ENCODE measurements at places on chromosomes 3 and 15.

DNA sequence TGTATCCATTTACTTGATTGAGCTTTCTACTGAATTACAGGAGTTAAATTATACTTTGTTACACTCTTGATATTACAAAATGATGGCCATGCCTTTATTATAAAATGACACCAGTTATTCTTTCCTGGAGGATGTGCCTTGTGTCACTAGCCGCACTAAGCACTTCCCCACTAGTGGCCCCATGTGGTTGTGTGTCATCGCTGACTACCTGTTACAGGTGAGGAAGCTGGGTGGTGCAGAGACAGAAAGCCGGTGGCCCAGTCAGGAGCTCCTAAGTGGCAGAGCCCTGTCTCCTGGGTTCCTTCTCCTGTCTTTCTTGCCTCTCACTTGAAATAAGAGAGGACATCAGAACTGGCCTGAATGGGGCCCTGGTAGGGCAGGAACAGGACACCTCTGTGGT lies 96.8 kb downstream of the IGF1R start:
- no peak for DNase-seq

- DNase-seq, result peak; percentile 89
Observed at GRCh38 chr3:77906102-77906709, 866.3 kb downstream of the ROBO2 start.

- DNase-seq, result no peak
Observed at GRCh38 chr3:38646630-38647029, 2.9 kb downstream of the SCN5A start.

DNA sequence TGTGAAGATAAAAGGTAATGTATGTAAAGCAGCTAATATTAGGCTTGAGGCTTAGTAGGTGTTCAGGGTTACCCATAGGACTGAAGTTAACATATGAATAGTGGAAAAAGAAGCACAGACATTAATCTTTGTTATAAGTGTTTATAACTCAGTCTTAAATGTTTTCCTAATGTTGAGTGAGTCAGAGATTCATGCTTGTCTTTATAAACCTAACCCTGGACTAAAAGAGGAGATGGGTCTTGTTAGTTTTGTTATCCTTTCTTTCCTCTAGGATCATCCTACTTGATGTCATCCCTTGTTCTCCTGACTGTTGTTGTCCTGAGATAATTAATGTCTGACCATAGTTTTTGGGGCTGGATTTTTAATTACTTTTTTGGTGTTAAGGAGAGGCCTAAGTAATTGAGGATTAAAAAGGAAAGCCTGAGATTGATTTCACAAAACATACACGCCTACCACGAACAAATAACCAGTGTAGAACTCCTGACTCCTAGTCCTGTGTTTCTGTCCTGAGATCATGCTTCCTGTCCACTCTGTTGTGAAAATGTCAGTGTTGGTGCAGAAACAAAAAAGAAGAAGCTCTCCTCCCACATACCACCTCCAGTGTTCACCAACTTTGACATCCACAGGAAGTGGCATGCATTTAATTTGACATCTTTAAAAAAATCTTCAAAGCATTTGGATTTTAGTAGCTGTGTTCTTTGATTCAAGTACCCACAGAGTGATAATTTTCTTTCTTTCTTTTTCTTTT lies 8.4 kb downstream of the MITF start:
- no peak for DNase-seq

DNA sequence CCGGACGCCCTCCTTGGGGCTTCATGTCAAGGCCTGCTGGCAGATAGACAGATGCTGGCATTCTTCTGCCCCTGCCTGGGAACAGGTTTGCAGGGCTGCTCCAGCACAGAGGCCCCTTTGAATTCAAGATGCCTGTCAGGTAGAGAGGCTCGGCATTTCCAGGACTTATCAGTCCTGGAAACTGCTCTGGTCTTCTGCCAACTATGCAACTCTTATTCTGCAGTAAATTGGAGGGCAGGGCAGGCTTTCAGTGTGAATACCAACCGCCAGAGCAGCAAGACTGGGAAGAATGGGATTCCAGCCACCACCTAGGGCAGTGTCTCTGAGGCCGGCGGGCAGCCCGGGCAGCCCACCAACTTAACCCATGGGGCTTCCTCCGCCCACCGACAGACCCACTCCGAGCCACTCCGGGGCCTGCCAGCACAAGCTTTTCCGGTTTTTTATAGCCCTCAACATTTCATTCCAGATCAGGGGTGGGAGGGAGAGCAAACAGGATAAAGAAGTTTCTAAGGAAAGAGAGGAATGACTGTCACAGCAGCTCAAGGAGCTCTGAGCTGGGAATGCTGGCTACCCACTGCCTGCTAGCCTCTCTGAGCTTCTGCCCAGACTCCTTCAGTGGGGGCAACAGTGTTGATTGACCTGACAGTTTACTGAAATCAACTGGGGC lies 140.9 kb downstream of the NTRK3 start:
- no peak for DNase-seq

- no peak for DNase-seq
Observed at GRCh38 chr3:143831994-143832393, 16.3 kb downstream of the SLC9A9 start.

GRCh38 chr3:53073553-53074365 lies 27.9 kb upstream of the SFMBT1 start:
- DNase-seq, result no peak

GRCh38 chr3:129732200-129732876 lies 125.9 kb upstream of the PLXND1 start:
- DNase-seq, result no peak

DNA sequence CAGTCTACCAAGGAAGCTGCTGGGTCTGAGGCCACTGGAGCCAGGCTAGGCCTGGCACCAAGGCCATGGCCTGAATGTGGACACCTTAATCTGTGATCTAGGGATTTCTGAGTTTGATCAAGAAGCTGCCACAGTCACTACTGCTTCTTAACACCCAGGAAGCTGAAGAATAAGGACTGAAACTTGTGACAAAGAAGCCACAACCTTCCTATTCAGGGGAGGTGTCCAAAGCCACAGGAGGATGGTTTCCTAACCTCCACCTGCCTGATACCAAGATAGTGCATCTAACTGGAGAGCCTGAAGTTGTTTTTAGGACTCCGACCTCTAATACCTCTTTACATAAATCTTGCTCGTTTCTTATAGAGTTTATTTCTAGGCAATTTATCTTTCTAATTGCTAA lies 5.5 kb upstream of the ANO10 start:
- no peak for DNase-seq

- no peak for DNase-seq
Observed at GRCh38 chr3:79886204-79886603, 118.4 kb upstream of the ROBO1 start.

Measured in dermis microvascular lymphatic vessel endothelial cell (primary cell).